ENCODE measurements at places on chromosomes 7 and 10.
A peak's percentile ranks its signal among the peaks of the same experiment; 100 is the strongest.

DNA sequence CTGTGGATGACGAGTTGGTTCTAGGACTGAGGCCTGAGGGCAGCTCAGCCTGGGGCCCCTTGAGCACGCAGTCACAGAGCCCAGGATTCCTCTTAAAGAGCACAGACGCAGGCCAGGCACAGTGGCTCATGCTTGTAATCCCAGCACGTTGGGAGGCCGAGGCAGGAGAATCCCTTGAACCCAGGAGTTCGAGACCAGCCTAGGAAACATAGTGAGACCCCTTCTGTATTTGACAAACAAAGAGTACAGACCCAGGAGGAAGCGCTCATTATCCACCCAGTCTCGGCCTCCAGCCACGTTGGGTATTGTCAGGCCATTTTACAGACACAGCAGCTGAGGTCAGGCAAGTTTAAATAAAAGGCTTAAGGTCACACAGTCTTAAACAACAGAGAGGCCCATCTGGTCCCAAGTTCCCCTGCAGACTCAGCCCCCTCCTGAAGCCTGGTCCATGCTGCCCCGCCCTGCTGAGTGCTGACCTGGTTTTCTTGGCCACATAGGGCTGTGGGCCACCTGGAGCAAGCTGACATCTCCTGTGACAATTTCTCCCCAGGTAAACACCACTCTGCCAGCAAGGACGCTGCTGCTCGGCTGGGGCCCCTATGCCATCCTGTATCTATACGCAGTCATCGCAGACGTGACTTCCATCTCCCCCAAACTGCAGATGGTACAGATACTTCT lies 12.6 kb downstream of the RGR start:
- no peak for DNase-seq

GRCh38 chr7:158018098-158018762 lies 569.4 kb downstream of the PTPRN2 start:
- no peak for DNase-seq

- DNase-seq = no peak
Measured at GRCh38 chr10:24207781-24208611, 942 bp upstream of the KIAA1217 start.

GRCh38 chr7:131100357-131101054 lies 227.2 kb upstream of the MKLN1 start:
- peak; percentile 74 for DNase-seq

DNA sequence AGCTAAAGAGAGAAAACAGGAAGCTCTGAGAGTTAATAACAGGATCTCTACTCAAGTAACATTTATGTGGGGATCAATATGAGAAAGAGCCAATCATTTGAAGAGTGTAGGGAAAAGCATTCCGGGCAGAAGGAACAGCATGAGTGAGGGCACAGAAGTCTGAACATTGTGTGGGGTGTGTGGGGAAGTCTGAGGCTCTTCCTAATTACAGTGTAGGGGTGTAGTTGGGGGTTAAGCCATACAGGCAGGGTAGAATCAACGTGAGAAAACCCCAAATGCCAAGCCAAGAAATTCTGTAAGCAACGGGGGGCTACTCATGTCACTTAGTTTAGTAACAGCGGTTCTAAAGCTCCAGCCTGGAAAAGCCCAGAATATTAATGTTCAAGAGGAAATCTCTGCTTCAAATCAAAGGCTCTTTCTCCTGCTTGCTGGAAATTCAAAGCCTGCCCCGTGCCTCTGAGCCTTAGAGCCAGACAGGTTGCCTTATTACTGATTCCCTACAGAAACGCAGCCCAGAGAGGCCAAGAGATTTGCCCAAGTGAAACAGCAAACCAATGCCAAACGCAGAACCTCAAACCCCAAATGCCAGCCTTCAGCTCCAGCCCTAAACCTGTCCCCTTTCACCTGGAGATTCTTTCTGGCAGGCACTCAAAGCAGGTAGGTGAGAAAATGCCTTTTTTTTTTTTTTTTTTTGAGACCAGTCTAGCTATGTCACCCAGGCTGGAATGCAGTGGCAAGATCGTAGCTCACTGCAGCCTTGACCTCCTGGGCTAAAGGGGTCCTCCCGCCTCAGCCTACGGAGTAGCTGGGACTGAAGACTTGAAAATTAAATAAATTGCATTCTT lies 36.1 kb downstream of the DNAJB12 start:
- DNase-seq = no peak

GRCh38 chr7:158657189-158657746 lies 47.3 kb downstream of the NCAPG2 start:
- DNase-seq = no peak

DNA sequence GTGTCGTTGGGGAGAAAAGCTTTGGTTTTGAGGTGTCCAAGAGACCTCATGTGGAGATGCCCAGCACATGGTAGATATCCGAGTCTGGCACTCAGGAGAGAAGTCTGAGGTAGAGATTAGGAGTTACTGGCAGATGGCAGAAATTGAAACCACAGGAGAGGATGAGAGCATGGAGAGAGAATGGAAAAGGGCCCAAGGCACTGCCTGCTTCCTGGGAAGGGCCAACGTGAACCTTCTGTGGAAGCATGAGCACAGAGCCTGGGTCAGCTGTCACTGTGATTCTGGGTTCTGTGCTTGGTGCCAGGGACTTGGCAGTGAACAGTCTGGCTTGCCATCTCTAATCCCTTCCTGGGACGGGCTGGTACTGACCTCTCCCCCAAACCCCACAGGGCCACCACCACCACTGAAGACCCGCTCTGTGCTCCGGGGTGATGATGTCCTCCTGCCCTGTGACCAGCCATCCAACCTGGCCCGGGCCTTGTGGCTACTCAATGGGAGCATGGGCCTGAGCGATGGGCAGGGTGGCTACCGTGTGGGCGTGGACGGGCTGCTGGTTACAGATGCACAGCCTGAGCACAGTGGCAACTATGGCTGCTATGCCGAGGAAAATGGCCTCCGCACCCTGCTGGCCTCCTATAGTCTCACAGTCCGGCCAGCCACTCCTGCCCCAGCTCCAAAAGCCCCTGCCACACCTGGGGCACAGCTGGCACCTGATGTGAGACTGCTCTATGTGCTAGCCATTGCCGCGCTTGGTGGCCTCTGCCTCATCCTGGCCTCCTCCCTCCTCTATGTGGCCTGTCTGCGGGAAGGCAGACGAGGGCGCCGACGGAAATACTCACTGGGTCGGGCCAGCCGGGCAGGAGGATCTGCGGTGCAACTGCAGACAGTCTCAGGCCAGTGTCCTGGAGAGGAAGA lies 4.1 kb downstream of the MRPL43 start:
- DNase-seq = no peak

GRCh38 chr7:26398427-26398755 lies 106.7 kb downstream of the SNX10 start:
- DNase-seq = no peak

All from CD4-positive, alpha-beta T cell treated with Interleukin-15 for 4 hours (primary cell).